ENCODE measurements at places on chromosomes 2 and 18. TPM values are rescaled to one million over a fixed set of nuclear protein-coding genes. Genes with fewer than 3 reads are reported as not detected.

GRCh38 chr2:136324966-136325365, 207.0 kb upstream of the CXCR4 start:
- no peak for DNase-seq

GRCh38 chr2:230927711-230928341, 2.8 kb upstream of the GPR55 start:
- DNase-seq: no peak

DNA sequence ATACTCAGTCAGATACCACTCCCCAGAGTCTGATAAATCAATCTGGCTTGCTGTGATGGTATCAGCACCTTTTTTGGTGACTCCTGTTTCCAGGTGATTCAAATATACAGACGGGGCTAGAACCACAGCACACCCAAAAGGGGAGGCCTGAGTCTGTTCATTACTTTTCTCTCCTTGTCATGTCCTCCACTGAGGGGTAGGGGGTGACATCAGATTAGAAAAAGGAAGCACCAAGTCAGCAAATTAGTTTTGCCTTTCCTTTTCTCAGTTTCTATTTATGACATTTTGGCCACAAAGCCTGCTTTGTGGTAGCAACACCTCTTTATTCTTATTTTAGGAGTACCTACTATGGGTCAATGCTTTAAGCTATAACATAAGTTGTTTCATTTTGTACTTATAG, 127.4 kb downstream of the CCDC102B start:
- no peak for DNase-seq

GRCh38 chr2:175855236-175855635, 146.8 kb downstream of the LNPK start:
- no peak for DNase-seq

GRCh38 chr18:70415823-70416488, 127.1 kb downstream of the SOCS6 start:
- DNase-seq: no peak

DNA sequence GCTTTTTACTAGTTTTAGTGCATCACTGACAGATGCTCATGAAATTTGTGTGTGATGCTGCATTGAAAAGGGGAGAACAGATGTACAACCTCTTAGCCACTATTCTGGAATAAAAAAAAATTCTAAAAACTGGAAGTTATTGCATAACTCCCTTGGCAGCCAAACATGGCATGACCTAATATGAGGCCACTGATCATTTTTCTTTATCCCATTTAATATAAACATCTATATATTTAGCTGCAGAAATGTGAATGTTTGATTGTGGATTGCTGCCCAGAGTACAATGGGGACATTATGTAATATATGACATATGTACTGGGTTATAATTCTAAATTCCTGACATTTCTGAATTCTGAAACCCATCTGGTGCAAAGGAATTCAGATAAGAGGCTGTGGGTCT, 86.5 kb downstream of the CDCA7 start:
- no peak for DNase-seq

DNA sequence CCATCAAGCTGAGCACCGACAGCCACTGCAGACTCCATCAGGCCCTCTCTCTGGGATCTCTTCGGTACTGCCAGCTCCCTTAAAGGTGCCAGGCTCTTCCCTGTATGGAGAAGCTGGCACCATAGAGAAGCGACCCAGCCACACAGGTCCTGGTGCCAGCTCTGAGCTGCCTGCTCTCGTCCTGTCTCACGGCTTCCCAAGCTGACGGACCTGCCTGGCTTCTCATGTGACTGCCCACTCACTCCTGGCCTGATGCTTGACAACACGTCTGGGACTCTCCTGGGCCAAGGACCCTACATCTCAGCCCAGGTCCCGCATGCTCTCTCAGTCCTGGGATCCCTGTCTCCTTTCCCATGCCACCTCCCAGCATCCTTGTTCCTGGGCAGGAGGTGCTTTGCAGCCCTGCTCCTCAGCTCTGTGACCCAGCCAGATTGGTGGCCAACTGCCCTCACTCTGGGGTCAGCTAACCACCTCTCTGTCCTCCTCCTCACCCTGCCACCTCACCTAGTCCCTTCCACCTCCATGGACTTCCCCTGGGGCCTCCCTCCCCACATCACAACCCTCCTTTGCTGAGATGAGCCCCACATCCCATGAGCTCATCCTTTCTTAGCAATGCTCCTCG, 12.5 kb upstream of the ATOH8 start:
- DNase-seq: peak; percentile 65

- no peak for DNase-seq
Measured at GRCh38 chr2:177147093-177147694, 65.4 kb upstream of the HNRNPA3 start.

GRCh38 chr18:37242826-37243560, 322.6 kb downstream of the CELF4 start:
- no peak for DNase-seq

GRCh38 chr2:70083344-70084156, 3.7 kb upstream of the PCBP1 start:
- DNase-seq: no peak

DNA sequence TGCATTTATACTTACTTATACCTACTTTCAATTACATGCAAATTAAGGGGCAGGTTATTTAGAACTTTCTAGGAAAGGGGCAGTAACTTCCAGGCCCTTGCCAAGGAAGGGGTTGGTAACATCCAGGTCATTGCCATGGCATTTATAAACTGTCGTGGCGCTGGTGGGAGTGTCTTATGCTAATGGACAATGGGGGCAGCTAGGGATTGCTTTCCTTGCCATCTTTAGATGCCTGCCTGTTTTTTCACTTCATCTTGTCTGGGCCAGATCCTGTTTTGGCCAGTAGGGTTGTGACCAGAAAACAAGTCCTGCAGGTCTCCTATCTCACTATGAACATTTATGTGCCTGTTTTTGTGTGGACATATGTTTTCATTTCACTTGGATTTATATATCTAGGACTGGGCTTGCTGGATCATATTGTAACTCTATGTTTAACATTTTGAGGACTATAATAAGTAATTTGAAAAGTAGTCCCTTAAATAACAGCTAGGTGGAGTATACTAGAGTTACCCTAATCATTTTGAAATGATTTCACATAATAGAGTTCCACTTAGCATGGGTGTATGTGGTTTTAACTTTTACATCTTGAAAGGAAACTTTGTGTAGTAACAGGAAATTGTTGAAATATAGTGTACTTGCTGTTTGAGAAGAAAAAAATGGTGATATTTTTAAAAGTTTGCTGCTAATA, 56.1 kb downstream of the LCLAT1 start:
- no peak for DNase-seq

DNA sequence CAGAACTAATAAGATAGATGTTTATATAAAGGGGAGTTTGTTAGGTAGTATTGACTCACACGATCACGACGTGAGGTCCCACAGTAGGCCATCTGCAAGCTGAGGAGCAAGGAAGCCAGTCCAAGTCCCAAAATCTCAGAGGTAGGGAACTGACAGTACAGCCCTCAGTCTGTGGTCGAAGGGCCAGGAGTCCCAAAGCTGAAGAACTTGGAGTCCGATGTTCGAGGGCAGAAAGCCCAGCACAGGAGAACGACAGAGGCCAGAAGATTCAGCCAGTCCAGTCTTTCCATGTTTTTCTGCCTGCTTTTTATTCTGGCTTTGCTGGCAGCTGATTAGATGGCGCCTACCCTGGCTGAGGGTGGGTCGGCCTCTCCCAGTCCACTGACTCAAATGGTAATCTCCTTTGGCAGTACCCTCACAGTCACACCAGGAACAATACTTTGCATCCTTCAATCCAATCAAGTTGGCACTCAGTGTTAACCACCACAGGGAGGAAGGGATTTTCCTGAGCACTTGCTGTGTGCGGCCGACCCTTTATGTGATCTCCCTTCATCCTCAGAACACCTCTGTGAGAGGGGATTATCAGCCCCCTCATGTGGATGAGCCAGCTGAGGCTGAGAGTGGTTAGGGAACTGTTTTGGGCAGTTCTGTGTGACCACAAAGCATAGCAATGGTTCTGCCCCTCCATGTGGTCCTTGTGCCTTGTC, 78.3 kb downstream of the RNF144A start:
- DNase-seq: no peak

DNA sequence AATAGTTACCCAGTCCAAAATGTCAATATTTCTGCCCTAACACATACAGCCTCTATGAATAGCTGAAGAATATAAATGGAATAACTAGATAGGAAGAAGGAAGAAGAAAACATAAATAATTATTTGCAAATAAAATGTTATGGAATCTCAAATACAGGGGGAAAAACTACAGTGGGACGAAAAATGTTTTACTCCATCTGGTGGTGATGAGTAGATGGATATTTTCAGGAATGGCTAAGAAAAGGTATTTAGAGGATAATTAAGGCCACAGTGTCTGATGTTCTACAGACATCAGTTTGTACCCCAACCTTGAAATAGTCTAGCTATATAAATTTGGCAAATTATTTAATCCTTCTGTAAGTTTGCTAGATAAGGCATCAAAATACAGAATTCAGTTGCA, 178.1 kb upstream of the FSHR start:
- no peak for DNase-seq

- no peak for DNase-seq
Measured at GRCh38 chr2:58186501-58186900, 54.6 kb downstream of the FANCL start.

IL37 gene
- total RNA-seq: not detected

- no peak for DNase-seq
Measured at GRCh38 chr2:237872178-237872887, 12.9 kb downstream of the RAMP1 start.

CD226 gene
- 1.1 TPM for total RNA-seq

GRCh38 chr18:3577281-3577855, 127.4 kb downstream of the TGIF1 start:
- DNase-seq: no peak

DNA sequence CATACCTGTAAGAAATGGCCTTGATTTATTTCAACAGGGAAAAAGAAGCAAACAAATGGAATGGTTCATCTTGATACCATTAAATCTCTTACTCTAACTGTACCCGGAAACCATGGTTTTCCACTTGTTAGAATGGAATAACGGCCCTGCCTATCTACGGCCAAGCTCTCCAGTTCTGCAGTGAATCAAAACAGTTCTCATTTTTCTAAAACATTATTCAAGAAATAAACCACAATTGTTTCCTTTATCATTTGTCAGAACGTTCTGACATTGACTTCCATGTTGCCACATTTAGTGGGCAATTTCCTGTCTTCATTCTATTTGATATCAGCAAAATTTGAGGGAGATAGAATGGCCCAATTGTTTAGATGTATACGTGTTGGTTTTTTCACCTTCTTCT, 118.8 kb upstream of the CDH19 start:
- DNase-seq: no peak

GPR155 gene
- total RNA-seq: 15.4 TPM

DNA sequence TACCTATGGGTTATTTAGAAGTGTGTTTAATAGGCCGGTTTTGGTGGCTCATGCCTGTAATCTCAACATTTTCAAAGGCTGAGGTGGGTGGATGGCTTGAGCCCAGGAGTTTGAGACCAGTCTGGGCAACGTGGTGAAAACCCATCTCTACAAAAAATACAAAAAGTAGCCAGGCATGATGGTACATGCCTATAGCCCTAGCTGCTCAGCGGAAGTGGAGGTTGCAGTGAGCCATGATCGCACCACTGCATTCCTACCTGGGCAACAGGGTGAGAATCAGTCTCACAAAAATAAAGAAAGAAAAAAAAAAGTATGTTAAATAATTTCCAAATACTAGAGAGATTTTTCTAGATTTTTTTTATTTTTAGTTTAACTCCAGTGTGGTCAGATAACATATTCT, 316.0 kb downstream of the KIAA1328 start:
- no peak for DNase-seq

TEX51 gene
- not detected for total RNA-seq

DNA sequence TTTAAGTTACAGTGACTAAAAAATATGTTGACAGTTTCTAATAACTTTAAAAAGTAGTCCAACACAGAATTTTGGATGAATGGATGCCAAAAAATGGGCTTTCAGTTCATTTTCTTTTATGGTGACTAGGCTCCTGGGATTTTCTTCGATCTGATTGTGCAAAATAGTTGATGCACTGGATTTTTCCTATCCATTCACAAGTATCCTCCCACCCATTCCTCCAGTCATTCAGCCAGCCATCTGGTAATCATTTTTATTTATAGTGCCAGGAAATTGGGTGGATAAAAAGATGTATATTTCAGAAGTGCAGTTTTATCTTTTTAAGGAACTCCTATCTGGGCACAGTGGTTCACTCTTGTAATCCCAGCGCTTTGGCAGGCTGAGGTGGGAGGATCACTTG, 175.1 kb downstream of the PTPRM start:
- DNase-seq: no peak

- no peak for DNase-seq
Measured at GRCh38 chr18:45993438-45993837, 26.3 kb upstream of the EPG5 start.

- DNase-seq: no peak
Measured at GRCh38 chr2:101974663-101975062, 17.1 kb upstream of the IL1R2 start.

HOXD13 gene
- not detected for total RNA-seq

DNA sequence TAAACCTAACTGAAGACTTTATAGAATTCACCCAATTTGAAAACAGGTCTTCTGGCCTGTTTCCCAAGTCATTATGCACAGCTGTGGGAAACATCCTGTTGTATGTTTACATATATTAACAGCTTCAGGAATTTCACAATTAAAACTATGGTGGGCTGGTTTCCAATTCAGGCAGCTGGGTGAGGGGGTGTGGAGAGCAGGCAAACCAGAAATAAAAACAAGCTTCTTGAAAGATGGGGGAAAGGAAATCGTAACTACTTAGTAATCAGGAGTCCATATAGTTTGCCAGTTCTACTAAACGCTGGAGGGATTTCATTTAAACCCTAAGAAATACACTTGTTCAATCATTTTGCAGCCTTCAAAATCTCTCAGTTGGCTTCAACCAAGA, 22.8 kb downstream of the ATP8B1 start:
- no peak for DNase-seq

DNA sequence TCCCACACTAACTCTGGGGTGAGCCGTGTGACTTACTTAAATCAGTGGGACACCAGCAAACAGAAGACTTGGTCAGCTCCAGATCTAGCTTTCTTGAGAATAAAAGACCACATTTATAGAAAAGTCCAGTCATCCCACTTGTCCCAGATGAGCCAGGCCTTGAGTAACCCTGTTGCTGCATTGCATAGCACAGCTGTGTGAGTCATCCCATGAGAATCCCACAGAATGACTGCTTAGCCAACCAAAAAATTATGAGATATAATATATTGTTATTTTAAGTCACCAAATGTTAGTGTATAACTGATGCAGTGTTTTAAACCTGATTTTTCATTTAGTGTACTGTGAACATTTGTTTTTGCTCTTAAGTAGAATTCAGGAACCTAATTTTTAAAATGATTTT, 94.2 kb upstream of the FSHR start:
- DNase-seq: no peak

SERPINB12 gene
- total RNA-seq: not detected

DNA sequence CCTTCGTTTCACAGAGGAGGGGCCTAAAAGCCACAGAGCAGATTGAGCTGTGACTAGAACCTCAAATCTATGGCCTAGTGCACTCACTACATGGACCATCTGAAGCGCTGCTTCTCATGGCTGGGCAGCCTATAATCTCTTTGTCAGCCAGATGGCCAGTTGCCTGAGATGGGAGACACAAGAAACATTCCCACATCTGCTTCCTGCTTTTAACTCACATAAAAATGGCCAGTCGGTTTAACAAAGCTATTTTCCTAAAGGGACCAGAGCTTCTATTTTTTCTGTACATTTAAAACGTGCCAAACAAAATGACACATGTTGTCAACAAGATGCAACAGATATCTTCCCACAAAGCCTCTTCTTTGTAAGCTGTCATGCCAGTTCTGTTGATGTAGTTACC, 173.8 kb downstream of the GFPT1 start:
- DNase-seq: no peak

All from heart left ventricle (tissue), 16 donors.